Colonic mucosa (tissue), 4 donors: ENCODE measurements at places on chromosomes 12 and 14. TPM values are rescaled to one million over a fixed set of nuclear protein-coding genes. Genes with fewer than 3 reads are reported as not detected.

DNA sequence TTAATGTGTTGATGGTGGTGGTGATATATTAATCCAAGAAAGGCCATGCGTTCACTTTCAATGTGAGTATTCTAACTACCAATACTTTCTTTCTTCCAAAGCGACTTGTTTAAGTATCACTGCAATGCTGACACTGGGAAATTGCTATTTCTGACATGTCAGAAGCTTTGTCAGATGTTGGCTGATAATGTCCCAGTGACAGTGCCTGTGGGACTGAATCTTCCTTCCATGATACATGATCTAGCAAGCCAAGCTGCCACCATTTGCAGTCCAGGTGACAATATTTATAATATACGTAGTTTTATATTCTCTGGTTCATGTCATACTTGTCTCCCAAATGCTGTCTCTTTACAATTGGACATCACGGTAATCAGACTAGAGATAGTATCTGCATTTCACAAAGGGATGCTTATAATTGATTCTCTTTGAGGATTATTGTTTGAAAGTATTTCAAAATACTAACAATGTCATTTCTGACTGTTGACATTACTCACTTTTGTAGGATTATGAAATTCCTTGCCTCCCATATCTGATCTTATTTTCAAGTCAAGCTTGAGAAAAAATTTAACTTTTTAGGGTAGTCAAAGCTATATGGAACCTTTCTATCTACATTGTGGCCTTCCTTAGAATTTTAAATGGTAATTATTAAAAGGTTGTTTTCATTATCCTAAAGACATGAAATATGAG lies 57.3 kb downstream of the KNTC1 start:
- no peak for DNase-seq

DNA sequence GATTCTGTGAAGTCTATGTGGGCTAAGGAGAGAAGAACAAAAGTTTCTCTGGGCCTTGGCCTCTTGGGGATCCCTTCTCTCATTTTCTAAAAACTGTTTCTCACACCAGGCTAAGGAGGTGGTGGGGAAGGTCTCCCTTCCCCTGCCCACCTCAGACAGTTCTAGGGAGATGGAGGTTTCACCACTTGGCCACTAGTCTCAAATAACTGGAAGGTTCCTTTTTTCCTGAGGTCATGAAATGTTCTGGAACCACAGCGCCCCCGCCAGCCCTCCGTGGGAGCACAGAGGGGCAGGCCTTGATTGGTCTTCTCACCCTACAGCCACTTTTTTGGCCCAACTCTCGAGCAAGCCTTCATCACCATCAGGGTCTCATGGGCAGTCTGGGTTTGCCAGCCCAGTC lies 12.6 kb downstream of the C12orf43 start:
- peak; percentile 62 for DNase-seq

DNA sequence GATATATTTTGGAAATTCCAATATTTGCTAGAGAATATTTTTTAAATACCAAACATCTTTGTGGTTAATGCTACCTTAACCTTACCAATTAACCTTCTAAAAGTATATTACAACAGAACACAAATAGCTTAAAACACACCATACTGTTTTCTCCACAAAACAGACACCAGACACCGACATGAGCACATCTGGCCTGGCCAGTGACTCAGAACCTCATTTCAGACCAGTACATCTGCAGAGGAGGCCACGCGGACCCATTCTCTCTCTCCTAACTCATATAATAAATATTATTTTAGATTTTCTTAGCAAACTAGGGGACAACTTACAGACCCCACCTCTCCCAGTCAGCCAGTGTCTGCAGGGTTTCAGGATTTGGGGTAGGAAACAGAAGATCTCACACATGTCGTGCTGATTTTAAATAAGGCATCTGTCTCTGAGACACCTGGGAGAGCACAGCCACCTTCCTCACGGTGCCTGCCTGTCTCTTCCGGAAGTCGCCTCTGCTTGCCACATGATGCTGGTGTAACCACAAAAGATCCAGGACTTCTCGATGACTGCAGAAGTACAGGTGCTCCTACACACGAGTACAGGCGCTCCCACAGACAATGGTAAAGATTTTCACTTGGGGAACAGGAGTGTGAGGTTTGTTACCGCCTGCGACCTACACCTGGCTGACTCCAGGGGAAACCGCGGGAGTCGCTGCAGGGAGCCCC lies 9.7 kb upstream of the ANKLE2 start:
- DNase-seq: no peak

EIF2S3B gene
- total RNA-seq: 2.7 TPM

MANSC4 gene
- not detected for total RNA-seq

DNA sequence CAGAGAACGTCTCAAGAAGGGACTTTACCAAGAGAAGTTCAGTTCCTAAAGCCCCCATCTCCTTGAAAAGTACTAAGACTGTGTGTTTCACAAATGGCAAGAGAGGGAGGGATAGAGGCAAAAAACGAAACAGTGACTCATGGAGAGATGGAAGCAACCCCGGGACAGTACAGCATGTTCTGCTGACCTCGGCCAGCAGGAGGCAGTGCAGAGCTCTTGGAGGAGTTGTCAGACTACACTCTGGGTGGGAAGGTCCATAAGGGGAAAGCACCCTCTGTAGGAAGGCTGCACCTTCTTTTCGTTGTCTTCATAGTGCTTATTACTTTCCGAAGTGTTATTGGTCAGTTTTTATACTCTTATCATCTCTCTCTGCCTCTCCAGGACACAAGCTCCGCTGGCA lies 525.2 kb upstream of the CCDC196 start:
- DNase-seq: peak; percentile 71

DNA sequence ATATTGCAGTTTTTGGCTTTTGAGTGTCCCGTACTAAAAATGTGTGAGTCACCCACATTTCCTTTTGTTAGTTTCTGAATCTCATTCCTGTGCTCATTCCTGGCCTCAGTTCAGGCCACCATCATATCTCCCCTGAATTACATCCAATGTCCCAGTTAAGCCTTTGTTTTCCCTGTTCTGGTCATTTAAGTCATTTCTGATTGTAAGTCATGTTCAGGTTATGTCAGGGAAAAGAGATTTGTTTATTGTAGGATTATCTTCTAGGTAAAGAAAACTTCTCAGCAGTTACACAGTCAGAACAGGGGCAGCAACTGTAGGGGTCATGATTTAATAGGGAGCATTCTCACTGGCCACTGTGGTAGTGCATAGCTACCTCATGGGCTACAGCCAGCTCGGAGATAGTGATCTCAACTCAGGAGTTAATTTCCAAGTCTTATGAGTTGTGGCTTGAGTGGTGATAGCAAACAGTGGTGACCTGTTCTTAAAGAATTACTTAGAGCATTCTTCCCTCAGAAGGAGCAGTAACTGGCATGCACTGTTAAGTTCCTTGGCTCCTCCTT lies 6.7 kb downstream of the DDX47 start:
- DNase-seq: no peak

DNA sequence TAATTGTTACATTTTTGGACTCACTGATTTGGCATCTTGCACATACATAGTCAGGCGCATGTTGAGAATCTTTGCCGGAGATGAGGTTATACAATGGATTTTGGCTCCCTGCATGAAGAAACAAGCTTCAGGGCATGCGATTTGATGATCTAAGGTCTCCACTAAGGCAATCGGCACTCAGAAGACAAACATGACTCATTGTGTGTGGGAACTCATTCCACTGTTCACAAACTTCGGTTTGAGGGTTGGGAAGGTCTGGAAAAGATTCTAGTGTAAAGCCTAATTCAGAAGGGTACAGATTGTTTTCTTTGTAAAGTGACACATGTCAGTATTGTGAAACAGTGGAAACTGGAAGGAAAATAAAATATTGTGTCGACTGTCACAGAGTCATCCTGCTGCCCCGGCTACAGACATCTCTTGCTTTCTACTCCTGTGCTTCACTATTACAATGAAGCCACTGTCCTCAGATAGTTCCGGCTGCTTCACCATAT lies 192.6 kb upstream of the HMGA2 start:
- no peak for DNase-seq

- no peak for DNase-seq
These were observed 50.7 kb downstream of the ZC3H14 start for GRCh38 chr14:88613552-88614010.

DNA sequence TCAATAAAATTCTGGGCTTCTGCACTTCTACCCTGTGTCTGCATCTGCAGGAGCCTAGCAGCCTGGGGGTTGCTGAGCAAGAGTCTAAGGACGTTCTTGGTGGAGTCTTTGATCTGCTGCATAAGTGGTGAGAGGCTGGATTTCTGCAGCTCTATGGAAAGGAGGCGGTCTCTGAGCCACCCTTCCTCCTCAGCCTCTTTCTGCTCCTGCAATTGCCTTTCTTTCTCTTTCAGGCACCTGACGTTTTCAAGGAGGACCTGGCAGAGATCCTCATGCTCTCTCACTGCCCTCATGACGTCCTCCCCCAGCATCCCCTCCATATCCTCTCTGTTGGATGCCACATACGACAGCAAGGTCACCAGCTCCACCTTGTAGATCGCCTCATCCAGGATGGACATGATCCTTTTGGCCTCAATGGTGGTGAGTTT lies 13.6 kb upstream of the TPCN1 start:
- DNase-seq: no peak

GRCh38 chr12:116441292-116441691 lies 117.9 kb upstream of the MAP1LC3B2 start:
- no peak for DNase-seq

GRCh38 chr14:73211251-73212040 lies 25.9 kb upstream of the PAPLN start:
- DNase-seq: no peak

- no peak for DNase-seq
These were observed 240.2 kb downstream of the BCAT1 start for GRCh38 chr12:24708718-24709117.

- DNase-seq: no peak
These were observed 468.7 kb upstream of the FLRT2 start for GRCh38 chr14:85061256-85061655.

TAS2R42 gene
- total RNA-seq: not detected

GRCh38 chr14:99133636-99134515 lies 138.1 kb downstream of the BCL11B start:
- DNase-seq: no peak
